Lung microvascular endothelial cell (primary cell): ENCODE measurements at places on chromosomes 2 and 18.

GRCh38 chr2:107325981-107326786 lies 440.2 kb upstream of the ST6GAL2 start:
- no peak for DNase-seq

- no peak for DNase-seq
These were observed 115.8 kb upstream of the SIX3 start for GRCh38 chr2:44825702-44826101.

- no peak for DNase-seq
These were observed 689.4 kb upstream of the SLC8A1 start for GRCh38 chr2:41141146-41141791.

DNA sequence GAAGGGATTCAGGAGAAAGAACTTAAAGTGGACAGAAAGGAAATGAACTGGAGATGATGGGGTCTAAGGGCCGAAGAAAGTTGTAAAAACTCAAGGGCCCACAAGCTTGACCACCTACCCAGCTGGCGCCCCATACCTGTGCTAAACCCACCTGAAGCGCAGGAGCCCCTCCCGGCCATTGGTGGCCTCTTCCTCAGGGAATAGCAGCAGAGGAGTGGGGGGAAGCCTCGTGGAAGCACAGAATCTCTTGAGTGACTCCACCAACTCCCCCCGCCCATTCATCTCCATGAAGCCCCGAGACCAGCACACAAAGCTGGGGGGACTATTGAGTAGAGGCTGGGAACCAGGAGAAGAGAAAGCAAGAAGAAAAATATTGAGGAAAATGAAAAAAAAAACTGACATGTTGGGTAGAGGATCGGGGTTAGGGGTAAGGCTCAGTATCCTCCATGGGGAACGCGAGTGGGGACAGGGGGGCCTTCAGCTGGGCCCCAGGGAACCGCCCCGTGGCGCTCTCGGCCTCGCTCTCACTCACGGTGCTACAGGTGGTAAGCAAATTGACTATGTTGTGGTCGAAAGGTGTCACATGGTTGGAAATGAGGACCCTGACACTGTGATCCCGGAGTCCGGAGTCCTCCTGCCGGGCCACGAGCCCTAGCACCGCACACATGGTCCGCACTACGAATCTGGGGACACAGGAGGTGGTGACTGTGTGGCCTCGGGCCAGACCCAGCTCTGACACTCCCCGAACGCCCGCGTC lies 728 bp downstream of the AUP1 start:
- no peak for DNase-seq

GRCh38 chr2:3741396-3741795 lies 38.0 kb downstream of the DCDC2C start:
- no peak for DNase-seq

- DNase-seq, result no peak
These were observed 38.7 kb downstream of the DDX1 start for GRCh38 chr2:15630121-15630977.

GRCh38 chr2:204298404-204298803 lies 246.9 kb upstream of the PARD3B start:
- no peak for DNase-seq

DNA sequence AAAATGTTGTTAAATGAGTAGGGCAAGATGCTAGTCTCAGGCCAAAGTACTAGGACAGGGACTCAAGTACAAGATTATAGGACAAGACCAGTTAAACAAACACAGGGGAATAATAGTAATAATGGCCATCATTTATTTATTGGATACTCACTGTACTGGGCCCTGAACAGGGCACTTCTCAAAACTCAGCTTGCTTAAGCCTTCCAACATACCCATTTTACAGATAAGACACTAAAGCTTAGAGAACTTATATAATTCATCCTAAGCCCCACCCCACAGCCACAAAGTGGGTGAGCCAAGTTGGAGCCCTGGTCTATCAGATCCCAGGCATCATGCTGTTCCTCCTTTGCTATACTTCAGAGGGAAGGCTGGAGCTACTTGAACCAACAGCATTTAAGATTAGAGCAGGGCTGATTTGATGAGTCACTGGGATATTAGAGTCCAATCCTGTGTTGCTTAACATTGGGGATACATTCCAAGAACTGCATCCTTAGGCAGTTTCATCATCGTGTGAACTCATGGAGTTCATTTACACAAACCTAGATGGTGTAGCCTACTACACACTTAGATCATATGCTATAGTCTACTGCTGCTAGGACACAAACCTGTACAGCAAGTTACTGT lies 153.6 kb downstream of the MTCL1 start:
- DNase-seq, result no peak

DNA sequence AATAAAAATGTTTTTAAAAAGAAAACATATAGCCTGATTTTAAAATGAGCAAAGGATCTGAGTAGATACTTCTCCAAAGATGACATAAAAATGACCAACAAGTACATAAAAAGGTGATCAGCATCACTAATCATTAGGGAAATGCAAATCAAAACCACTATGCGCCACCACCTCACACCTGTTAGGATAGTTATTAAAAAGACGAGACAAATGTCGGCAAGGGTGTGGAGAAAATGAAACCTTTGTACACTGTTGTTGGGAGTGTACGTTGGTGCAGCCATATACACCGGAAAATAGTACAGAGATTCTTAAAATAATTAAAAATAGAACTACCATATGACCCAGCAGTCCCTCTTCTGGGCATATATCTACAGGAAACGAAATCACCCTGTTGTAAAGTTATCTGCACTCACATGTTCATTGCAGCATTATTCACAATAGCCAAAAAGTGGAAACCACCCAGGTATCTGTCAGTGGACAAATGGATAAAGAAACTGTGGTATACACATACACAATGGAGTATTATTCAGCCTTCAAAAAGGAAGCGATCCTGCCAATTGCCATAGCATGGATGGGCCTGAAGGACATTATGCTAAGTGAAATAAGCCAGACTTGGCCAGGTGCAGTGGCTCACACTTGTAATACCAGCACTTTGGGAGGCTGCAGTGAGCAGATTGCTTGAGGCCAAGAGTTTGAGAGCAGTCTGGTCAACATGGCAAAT lies 91.6 kb downstream of the PRKRA start:
- no peak for DNase-seq

DNA sequence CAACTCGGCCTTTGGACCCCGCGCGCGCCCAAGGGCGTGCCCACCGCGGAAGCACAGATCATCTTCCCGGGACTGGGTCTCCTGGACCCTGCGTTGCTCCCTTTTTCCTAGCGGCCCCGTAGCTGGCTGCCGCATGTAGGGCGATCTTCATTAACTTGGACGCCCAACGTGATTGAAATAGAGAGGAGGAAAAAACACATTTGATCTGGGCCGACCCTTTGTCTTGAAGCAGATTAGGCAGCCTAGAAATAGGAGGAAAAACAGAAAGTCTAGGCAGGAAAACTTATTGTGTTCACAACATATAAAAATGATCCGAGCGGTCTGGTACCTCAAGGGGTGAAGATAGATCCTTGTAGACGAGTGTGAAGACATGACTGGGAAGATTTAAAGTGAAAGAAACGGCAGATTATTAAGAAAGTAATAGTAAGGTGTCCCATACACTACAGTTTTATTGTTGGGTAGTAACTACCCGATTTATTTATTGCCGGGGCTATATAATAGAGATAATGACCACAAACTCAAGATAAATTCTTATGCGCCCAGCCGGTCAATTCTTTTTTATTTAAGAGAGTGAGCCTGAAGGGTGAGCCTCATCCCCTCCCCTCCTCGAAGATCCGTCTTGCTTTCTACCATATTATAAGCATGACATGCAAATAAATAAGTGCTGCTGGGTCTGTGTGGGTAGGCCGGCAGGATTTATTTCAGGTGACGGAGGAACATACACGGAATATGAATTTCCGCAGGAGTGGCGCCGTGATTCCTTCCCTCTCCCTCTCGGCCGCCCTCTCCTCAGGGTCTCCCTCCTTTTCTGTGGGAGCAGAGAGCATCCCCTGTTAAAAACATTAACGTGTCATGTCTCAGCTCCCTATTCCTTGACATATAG lies 147.4 kb downstream of the MEIS1 start:
- DNase-seq, result no peak

GRCh38 chr2:70035344-70035844 lies 51.9 kb upstream of the PCBP1 start:
- no peak for DNase-seq

GRCh38 chr2:226478109-226478809 lies 321.4 kb downstream of the IRS1 start:
- no peak for DNase-seq

DNA sequence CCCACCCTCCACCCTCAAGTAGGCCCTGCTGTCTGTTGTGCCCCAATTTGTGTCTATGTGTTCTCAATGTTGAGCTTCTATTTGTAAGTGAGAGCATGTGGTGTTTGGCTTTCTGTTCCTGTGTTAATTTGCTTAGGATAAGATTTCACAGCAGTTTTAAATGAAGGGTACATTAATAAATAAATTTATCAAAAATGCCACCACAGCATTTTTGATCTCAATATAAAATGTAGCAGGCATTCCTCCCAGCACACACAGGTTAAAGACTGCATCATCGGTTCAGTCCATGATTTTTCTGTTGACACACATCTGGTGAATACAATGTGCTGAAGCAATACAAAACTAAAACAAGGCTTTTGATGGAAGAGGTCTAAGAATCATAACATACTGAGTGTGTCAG lies 412.0 kb upstream of the LYPD1 start:
- no peak for DNase-seq

DNA sequence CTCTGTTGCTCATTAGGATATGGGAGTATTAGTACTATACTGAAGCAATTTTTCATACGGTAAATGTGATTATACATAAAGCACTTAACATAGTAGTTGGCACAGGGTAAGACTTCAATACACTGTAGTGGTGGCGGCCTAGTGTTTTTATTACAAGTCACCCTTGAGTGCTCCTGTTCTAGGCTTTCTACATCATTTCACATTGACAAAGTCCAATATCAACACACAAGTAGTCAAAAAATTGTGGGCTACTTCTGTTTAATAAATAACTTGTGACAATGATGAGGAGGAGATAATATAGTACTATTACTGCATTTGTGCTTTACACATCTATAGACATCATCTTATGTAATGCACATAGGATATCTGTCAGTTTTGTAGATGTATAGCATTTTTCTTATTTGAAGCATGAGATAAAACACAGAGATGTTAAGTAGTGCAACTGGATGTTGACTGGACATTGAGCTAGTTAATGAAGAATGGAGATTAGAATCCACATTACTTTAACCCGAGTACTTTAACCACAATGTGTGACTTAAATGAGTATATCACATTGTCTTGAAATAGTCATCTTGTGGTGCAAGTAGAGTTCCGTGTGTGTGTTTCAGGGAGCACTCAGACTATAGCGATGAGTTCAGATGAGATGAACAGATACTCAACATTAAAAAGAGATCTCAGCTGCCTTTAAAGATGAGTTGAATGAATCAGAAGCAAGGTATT lies 134.8 kb downstream of the ZNF385B start:
- no peak for DNase-seq

GRCh38 chr2:127857265-127857808 lies 618 bp downstream of the POLR2D start:
- peak; percentile 11 for DNase-seq

DNA sequence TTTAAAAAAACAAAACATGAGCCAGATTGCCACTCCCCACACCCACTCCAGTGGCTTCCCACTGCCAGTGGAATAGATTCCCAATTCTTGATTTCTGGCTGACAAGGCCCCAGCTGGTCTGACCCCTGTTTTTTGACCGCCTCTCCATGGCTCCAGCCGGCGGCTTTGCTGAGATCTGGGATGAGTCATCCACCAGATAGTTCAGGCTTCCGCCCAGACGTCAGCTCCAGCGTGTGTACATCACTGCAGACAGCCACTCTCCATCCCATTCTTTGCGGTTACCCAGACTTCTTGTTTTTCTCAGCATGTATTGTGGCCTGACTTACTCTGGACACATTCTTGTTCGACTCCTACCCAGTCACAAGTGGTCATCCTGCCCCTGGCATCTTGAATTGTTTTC lies 227.9 kb downstream of the GBX2 start:
- peak; percentile 85 for DNase-seq

GRCh38 chr18:25235401-25236042 lies 116.4 kb downstream of the ZNF521 start:
- peak; percentile 53 for DNase-seq

- no peak for DNase-seq
These were observed 37.0 kb downstream of the CTIF start for GRCh38 chr18:48575658-48576456.

DNA sequence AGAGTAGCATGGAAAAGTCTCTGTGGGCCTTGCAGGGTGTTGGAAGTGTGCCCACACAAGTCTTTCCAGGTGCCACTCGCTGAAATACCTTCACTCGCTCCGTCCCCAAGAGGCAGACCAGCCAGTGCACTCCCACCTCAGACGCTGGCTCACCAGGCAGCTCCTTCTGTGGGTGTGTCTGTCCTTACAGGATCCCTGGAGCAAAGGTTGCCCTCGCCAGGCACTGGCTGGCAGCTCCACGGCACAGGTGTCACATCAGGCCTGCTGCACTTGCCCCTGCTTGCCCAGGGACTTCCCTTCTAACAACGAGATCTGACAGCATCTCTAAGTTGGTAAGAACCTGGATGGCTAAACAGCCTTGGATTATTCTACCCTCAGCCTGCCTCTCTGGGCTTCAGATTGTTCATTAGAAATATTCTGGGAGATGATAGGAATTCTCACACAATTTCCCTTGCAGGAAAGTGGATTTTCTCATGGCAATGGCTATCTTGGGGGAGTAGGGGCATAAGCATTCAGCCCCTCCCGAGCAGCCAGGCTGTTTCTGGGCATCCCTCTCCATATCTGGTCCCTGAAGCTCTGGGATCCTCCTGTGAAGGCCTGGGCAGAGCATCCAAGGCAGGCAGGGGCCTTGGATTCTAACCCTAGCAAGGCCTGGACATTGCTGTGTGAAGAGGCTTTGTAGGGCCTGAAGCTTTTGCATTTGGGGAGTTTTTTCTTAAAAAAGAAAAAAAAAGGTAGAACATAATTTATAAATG lies 262.1 kb downstream of the MYCN start:
- DNase-seq, result no peak

GRCh38 chr2:227608561-227609338 lies 5.9 kb downstream of the SCYGR3 start:
- DNase-seq, result no peak

- no peak for DNase-seq
These were observed 19.9 kb upstream of the SP3 start for GRCh38 chr2:173984866-173985604.

DNA sequence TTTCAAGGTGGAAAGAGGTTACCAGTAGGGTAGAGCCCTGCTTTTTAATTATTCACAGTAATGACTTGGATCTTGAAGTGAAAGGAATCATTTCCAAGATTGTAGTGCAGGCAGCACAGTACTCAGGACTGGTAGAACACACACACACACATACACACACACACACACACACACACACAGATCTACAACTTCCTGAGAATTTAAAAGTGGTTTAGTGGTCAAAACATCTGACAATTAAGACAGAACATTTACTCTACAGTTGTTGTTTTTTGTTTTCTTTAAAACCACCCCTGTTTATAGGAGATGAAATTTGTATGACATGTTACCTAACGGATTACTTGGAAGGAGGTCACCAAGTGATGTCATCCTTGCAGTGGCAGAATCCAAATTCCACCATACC lies 146.7 kb upstream of the VRK2 start:
- DNase-seq, result no peak

- peak; percentile 33 for DNase-seq
These were observed 91.6 kb upstream of the MGAT4A start for GRCh38 chr2:98822301-98823164.
